ENCODE measurements at places on chromosomes 16 and 17.

DNA sequence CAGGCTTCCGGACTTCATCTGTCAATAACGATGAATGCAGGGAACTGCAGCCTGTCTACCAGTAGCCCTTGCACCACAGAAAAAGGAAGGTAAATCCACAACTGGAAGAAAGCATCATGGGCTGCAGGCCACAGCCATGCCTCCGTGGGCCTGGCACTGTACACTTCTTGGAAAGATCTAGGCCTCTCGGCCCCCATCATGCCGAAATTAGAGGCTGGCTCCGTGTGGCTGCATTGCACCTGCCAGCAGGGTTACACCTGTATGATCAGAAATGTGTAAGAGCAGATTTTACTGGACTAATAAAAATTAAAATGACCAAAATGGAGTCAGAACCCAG, 52.2 kb downstream of the SDK2 start:
- no peak for DNase-seq

DNA sequence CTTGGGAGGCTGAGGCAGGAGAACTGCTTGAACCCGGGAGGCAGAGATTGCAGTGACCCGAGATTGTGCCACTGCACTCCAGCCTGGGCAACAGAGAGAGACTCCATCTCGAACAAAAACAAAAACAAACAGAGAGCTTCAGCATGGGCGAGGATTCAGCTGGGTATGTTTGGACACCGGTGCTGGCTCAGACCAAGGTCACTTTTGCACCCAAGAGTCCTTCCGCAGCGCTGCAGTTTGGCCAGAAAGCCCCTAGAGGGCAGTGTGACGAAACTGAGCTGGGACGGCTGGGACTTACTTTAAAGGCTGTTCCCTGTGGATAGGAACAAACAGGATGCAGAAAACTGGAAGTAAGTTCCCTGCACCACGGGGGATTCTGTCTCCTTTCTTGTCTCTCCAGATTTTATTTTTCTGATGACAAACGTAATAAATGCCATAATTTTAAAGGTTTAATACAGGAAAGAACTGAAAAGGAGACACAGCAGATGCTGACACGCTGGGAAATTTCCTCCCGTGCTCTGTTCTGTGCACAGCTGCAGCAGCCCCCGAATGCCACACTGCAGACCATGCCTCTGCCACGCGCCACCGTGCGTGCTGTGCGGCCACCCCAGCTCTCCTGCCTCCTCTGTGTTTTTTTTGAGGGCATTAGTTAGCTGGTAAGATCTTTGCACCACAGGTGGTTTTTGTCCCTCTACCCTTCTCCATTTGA, 25.2 kb upstream of the USP36 start:
- peak; percentile 66 for DNase-seq

GRCh38 chr17:35486920-35487732, 38.6 kb upstream of the SLFN13 start:
- DNase-seq, result peak; percentile 74

GRCh38 chr16:27481282-27481934, 68.3 kb downstream of the GTF3C1 start:
- DNase-seq, result no peak

GRCh38 chr16:19909750-19910322, 25.2 kb upstream of the GPRC5B start:
- no peak for DNase-seq

GRCh38 chr17:57226793-57227192, 29.5 kb upstream of the MSI2 start:
- DNase-seq, result no peak

- peak; percentile 87 for DNase-seq
These were observed 15.8 kb upstream of the AKTIP start for GRCh38 chr16:53518550-53519416.

DNA sequence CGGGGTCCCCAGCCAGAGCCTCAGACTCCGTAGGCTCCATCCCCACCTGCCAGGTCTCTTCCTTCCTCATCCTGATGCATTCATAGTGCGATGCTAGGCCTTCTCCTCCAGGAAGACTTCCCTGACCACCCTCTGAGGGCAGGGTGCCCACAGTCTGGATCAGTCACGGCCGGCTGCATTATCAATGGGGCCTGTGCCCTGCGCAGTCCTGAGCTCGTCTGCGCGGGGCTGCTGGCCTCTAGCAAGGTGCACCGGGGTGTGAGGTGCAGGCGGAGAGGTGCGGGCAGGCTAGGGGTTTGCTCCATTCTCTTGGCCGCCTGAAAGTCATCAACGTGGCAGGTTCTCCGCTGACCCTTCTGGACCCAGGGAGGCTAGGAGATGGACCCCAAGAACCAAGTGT, 56.9 kb upstream of the ACSF3 start:
- no peak for DNase-seq

Data from CD4-positive, alpha-beta T cell treated with Interleukin-10 for 1 hour (primary cell).